Vagina (tissue), 2 donors: ENCODE measurements at places on chromosomes 6 and 20.

DNA sequence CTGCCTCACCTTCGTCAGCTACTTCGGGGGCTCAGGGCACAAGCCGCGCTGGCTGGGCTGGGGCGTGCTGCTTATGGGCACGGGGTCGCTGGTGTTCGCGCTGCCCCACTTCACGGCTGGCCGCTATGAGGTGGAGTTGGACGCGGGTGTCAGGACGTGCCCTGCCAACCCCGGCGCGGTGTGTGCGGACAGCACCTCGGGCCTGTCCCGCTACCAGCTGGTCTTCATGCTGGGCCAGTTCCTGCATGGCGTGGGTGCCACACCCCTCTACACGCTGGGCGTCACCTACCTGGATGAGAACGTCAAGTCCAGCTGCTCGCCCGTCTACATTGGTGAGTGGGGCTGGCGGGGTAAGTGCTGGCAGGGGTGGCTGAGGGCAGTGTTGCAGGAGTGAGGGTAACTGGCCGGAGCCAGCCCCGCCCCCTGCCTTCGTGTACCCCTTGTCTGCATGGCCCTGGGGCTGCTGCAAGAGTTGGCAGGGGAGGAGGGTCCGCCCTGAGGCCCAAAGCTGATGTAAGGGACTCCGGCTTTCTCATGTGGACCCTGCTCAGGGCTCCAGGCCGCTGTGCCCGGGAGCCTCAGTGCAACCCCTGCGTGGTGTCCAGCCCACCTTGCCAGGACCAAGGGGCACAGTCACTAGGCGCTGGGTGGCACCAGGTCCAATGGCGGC, 14.8 kb downstream of the SLCO4A1 start:
- DNase-seq: no peak

DNA sequence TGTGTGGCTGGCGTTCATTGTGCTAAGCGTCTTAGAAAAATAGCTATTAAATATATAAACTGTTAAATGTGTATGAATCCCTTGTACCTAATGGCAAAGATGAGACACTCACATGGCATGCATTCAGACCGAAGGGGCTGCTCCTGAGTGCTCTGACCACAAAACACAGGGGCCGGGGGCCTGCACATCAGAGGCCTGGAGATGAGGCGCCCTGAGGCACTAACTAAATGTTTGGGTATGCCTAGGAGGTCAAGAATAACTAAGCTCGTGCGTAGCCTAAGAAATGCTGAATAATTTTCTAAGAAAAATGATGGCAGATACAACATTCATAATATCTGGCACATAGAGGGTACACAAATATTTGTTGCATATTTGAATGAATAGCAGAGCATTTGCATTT, 92.5 kb downstream of the PSMB1 start:
- DNase-seq: no peak

DNA sequence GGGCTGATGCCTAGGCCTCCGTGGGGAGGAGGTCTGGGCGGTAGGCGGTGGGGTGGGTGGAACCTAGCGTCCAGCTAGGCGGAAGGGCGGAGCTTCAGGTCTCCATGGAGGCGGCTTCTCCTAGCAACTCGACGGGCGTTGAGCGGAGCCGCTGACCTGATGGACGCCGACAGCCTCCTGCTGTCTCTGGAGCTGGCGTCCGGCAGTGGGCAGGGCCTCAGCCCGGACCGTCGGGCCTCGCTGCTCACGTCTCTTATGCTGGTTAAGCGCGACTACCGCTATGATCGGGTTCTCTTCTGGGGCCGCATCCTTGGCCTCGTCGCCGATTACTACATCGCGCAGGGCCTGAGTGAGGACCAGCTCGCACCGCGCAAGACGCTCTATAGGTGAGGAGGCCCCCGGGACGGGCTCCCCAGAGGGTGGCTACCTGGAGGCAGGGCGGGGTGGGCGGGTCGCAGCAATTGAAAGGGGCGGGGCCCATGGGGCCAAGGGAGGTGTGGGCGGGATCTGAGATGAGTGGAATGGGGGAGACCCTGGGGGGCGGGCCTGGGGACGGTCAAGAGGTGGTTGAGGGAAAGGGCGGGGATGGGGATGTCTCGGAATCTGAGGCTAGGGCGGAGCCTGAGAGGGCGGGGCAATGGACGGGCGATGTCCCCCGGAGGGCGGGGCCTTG, at the start of gene RSPH9:
Gene RSPH9, plus strand, starts transcription at position 97 of the 673 bp plus-strand sequence. Its CDS starts 63 bp downstream, at position 160.
- DNase-seq: no peak

- DNase-seq: no peak
Observed at GRCh38 chr6:21593927-21594415, 420 bp downstream of the SOX4 start.

GRCh38 chr6:93849857-93850256, 430.5 kb upstream of the EPHA7 start:
- DNase-seq: no peak

GRCh38 chr20:63568986-63569949, 4.8 kb downstream of the HELZ2 start:
- no peak for DNase-seq

GRCh38 chr6:14601490-14601889, 483.9 kb downstream of the CD83 start:
- no peak for DNase-seq

DNA sequence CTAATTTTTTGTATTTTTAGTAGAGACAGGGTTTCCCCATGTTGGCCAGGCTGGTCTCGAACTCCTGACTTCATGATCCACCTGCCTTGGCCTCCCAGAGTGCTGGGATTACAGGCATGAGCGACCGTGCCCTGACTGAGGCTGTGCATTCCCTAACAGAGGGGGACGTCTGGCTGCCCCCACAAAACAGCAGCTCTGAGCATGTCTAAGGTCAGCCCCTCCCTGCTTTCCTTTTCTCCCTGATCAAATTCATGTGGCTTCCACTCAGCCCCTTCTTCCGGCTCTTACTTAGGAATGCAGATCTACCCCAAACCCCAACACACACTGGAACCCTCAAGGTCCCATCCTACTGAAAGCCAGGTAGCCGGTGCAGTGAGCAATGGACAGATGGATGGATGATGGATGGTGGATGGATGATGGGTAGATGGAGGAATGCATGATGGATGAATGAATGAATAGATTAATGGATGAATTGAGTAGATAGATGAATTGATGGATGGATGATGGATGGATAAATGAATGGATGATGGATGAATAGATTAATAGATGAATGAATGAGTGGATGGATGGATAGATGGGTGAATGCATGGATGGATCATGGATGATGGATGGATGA, 91.5 kb upstream of the BHLHE23 start:
- no peak for DNase-seq

DNA sequence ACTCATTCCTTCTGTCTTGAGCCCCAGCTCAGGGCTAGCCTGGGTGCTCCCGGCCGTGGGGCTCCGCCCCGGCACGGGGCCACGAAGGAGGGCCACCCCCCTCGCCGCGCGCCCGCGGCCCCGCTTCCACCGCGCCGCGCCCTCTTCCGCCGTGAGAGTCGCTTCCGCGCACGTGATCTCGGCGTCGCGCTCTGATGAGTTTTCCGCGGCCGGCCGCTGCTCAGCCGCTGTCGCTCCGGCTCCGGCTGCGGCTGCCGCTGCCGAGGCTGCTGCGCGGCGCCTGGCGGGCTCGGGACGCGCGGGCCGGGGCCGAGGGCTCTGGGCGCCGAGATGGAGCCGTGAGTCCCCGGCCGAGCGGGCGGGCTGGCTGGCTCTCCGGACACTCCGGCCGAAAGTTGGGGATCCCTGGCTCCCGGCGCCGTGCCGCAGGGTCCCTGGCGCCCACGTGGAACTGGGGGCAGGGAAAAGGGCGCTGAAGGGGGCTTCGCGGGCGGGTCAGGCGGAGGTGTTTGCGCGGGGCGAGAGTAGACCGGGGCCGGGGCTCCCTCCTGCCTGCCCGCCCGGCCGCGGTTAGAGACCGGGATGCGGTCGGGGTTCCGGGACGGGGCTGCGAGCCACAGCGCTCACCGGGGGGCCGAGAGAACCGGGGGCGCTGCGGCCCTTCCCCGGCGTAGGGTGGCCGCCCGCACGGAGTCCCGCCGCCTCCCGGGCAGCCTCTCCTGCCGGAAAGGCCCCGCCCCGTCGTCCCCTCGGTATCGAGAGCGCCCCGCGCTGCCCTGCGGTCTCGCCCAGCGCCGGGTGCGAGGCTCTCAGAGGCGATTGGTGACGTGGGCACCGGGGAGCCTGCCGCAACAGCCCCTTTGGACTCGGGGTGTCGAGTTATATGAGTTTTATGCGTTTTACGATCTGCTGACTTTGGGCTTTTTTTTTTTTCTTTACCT, at the start of gene TMEM181:
Gene TMEM181, plus strand, starts transcription at position 197 of the 941 bp plus-strand sequence. Its CDS starts 134 bp downstream, at position 331.
- no peak for DNase-seq

GRCh38 chr6:138765896-138766655, 7.5 kb upstream of the CCDC28A start:
- no peak for DNase-seq

- DNase-seq: no peak
Observed at GRCh38 chr6:25697537-25698340, 45.7 kb downstream of the SCGN start.

GRCh38 chr6:123201869-123202372, 205.9 kb downstream of the CLVS2 start:
- DNase-seq: no peak

DNA sequence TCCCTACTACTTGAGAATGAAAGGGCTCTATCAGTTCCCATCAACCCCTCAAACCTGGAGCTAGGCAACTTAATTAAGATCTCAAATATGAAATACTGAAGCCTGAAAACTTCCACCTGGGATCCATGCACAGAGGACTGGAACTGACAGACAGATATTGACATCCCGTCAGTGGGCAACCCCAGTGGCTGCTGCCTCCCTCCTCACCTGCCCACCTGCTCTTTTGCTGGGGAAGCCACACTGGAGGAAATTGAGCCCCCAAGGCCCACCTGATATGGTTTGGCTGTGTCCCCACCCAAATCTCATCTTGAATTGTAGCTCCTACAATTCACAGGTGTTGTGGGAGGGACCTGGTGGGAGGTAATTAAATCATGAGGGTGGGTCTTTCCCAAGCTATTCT, 192.8 kb downstream of the LRFN2 start:
- peak; percentile 40 for DNase-seq

DNA sequence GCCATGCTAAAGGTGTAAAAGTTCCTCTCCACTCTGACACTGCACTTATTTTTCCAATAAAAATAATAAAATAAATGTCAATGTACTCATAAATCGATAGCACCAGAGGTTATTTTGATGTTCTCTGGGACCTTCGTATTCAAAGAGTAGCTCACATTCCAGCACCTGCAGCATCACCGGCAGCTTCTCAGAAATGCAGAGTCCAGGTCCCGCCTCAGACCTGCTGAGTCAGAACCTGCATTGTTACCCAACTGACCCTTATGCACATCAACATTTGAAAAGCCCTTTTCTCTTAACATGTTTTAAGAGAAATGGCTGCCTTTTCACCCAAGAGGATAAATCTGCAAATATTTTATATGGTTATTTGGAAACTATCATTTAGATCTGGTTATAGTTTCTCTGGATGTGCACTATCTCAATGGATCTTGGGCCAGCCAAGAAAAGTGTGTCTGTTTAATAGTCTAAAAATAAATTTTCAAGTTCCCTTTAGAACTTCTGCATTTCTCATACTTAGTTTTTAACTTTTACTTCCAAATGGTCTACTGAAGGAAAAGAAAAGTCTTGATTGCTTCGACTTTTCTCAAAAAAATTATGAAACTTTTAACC, 216.2 kb upstream of the PRDM1 start:
- DNase-seq: no peak

DNA sequence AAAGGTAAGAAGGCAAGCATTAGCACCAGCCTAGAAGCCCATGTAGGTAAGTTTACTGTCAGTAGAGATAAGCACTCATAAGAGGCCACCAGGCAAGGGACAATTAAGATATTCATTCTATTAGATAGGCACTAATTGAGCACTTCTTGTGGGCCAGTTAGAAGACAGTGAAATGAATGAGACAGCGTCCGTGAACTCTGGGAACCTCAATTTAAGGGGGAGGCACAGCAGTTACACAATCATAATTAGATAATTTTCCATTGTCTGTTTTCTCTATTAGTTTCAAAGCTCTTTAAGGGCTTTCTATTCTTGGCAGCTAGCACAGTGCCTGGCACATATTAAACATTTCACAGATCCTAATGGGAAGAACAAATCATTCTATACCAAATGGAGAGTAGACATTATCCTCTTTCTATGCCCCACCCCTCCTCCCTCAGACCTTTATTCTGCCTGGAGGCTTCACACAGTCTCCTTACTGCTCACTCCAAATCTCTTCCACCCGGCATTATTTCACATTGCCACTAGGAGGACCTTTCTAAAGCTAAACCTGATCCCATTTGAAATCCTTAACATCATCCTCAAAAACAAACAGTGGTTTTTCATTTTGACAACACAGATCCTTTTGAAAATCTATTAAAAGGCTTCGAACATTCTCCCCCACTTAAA, 529.6 kb downstream of the ADGRB3 start:
- DNase-seq: no peak

DNA sequence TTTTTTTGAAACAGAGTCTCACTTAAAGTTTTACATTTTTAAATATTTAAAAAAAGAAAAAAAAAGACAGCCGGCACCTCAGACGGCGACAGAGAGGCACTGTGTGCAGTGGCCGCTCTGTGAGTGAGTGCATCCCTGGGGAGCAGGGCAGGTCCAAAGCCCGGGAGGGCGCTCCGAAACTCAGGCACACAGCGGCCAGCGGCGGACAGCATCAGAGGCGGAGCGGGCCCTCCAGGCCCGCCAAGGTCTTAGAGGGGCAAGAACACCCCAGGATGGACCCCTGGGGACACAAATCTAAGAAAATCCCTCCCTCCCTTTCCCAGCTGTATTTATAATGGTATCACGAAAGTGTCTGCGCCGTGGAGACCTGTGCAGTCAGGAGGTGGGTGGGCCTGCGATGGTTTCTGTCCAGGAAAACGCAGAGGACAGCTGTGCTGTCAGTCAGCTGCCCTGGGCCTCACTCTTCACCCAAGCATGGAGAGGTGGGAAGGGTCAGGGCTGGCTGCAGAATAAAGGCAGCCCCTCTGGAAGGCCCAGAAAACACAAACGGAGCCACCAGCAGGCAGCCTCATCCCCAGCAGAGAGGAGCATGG, 43.8 kb downstream of the TAF4 start:
- no peak for DNase-seq

DNA sequence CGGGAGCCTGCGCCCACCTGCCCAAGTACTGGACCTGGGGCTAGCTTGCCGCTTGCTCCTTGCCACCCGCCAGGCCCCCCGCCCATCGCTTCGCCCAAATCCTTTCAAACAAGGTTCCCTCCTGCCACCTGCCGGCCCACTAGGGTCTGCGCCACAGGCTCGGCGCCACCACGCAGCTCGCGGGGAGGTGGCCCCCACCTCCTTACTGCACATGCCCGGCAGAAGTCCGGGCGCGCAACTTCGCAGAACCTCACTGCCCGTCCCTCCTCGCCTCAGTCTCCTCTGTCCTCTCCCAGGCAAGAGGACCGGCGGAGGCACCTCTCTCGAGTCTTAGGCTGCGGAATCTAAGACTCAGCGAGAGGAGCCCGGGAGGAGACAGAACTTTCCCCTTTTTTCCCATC, 11.2 kb downstream of the GNAS-AS1 start:
- no peak for DNase-seq

GRCh38 chr6:118122161-118122725, 215.2 kb downstream of the SLC35F1 start:
- DNase-seq: no peak

- no peak for DNase-seq
Observed at GRCh38 chr6:99614430-99615186, 8.0 kb downstream of the PRDM13 start.

GRCh38 chr6:90264561-90264960, 32.1 kb downstream of the BACH2 start:
- no peak for DNase-seq
